K562 (cell line): ENCODE measurements at places on chromosomes 5 and 9.

GRCh38 chr5:179453616-179454015, 96.7 kb upstream of the RUFY1 start:
- no peak for DNase-seq
- no peaks in the 10 kb centered on the region; the same call in 1 of the 2 replicates for H3K27me3 ChIP-seq
- no peak overlapping the region for H3K4me3 ChIP-seq
- no peaks in the 10 kb centered on the region for H3K4me1 ChIP-seq

GRCh38 chr5:55278778-55279177, 28.7 kb downstream of the DHX29 start:
- no peak overlapping the region for H3K27ac ChIP-seq
- no peak for DNase-seq
- H3K4me3 ChIP-seq: no peak overlapping the region
- peaks cover 83% of the 10 kb centered on the region for H3K36me3 ChIP-seq
- H3K27me3 ChIP-seq: no peaks in the 10 kb centered on the region
- H3K4me1 ChIP-seq: no peaks in the 10 kb centered on the region

DNA sequence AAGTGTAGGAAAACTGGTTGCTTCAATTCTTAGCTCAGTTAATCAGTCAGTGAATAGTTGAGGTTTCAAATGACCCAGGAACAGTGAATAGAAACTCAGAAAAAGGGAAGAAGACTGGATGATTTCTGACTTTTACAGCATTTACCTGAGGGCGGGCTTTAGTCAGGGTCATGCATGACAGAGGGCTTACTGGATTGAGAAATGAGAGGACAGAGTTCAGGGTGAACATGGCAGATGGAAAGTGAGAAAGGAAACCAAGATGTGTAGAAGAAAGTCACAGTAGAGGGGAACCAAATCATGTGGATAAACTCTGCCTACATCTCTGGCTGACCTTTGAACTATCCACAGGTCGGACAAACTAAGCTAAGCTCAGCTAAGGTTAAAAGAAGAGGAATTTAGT, 596.0 kb downstream of the SEMA5A start:
- no peak overlapping the region for H3K27ac ChIP-seq
- H3K36me3 ChIP-seq: no peaks in the 10 kb centered on the region
- no peaks in the 10 kb centered on the region for H3K27me3 ChIP-seq
- H3K4me3 ChIP-seq: no peak overlapping the region

- DNase-seq: no peak
- H3K27ac ChIP-seq: no peak overlapping the region
- peaks cover 32% of the 10 kb centered on the region for H3K4me1 ChIP-seq
- H3K36me3 ChIP-seq: peaks cover 16% of the 10 kb centered on the region
- H3K4me3 ChIP-seq: no peak overlapping the region
Measured at GRCh38 chr5:139634541-139634940, 13.6 kb upstream of the CXXC5 start.

GRCh38 chr5:135487037-135487395, 34.9 kb upstream of the TIFAB start:
- H3K27ac ChIP-seq: no peak overlapping the region
- peaks cover 4% of the 10 kb centered on the region; the same call in 1 of the 2 replicates for H3K27me3 ChIP-seq
- H3K4me1 ChIP-seq: peaks cover 40% of the 10 kb centered on the region
- H3K36me3 ChIP-seq: no peaks in the 10 kb centered on the region
- H3K4me3 ChIP-seq: no peak overlapping the region
- no peak for DNase-seq

GRCh38 chr9:112863214-112863613, 27.5 kb downstream of the SLC46A2 start:
- no peaks in the 10 kb centered on the region for H3K36me3 ChIP-seq
- peaks cover 16% of the 10 kb centered on the region for H3K4me1 ChIP-seq
- H3K27me3 ChIP-seq: no peaks in the 10 kb centered on the region
- no peak overlapping the region for H3K4me3 ChIP-seq
